T-helper 2 cell treated with Interferon-gamma antibody and Interleukin-4, amounts not matched to agents 5 μg/mL and 100 μg/mL, for 36 hours (primary cell): ENCODE measurements at places on chromosomes 12 and 14.
A peak's percentile ranks its signal among the peaks of the same experiment; 100 is the strongest.

DNA sequence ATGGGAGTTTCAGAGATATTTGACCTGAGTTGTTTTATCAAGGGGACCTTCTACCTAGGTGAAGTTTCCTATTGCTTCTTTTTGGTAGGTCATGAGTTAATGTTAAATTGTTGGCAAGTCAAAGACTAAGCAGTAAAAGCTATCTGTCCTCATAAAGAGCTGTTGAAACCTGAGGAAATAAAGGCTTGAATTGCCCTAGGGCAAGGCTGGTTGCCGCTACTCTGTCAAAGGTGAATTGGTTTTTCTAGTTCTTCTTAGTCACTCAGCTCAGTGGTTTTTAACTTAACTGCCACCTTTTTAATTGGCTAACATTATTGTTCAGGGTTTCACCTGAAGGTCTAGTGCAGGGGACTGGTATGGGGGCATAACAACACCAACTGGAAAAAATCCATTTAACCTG lies 441.6 kb upstream of the FBXO33 start:
- H3K4me3 ChIP-seq = no peak overlapping the region
- no peaks in the 10 kb centered on the region for H3K4me1 ChIP-seq
- H3K27me3 ChIP-seq = no peaks in the 10 kb centered on the region
- H3K36me3 ChIP-seq = no peaks in the 10 kb centered on the region

DNA sequence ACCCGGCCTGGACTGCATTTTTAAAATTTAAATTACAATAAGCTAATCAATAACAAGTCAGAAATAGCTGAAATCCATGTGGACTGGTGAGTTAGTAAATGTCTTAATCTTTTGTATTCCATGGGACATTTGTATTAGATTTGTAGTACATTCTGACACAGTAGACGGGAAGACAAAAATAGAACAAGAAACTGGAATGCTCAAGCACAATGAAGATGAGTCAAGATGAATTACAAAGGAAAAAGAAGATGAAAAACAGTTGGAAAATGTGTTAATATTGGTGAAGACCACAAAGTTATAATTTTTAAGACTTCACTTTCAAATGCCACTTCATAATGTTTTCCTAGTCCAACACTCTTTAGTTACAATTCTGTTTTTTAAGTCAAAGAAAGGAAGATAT lies 97.8 kb upstream of the FERMT2 start:
- peaks cover 45% of the 10 kb centered on the region for H3K36me3 ChIP-seq
- H3K27me3 ChIP-seq = no peaks in the 10 kb centered on the region
- H3K27ac ChIP-seq = no peak overlapping the region
- H3K4me1 ChIP-seq = no peaks in the 10 kb centered on the region

DNA sequence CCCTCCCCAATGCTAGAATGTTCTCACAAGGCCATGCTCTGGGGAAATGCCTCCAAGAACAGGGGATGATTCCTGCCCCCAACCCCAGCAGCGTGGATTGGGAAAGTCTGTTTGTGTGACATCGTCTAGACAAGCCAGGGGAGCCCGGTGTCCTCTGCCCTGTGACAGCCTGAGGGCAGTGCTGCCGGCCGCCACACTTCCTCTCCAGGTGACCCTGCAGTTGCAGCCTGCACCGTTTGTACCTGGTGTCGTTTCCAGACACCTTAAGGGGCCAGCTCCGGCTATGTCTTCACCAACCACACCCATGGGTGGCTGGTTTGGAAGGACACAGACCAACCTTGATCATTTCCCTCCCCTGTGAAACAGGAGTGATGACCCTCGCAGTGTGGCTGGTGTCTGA lies 372.6 kb downstream of the BCL11B start:
- H3K4me1 ChIP-seq = no peaks in the 10 kb centered on the region
- no peaks in the 10 kb centered on the region for H3K36me3 ChIP-seq
- DNase-seq = no peak
- peaks cover 2% of the 10 kb centered on the region for H3K27me3 ChIP-seq

DNA sequence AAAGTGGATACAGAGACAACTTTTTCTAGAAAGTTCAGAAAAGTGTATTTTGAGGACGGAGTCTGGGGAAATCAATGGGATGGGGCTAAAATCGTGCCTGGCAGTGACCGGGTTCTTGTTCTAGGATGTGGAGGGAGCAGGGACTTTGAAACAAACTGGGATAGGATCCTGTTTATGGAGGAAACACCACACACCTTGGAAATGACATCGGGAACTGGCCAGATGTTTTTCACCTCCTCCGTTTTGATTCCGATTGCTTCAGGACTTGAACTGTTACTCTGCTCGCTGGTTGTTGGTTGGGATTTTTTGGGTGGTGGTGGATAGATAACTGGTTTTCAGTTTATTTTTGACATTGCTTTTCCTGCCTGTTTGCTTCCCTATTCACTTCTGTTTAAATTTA lies 506 bp downstream of the EMP1 start:
- H3K4me1 ChIP-seq = peaks cover 25% of the 10 kb centered on the region
- H3K36me3 ChIP-seq = no peaks in the 10 kb centered on the region
- peak overlapping the region; percentile 79 for H3K27ac ChIP-seq
- H3K27me3 ChIP-seq = peaks cover 43% of the 10 kb centered on the region
- H3K4me3 ChIP-seq = peak overlapping the region; percentile 86
- no peak for DNase-seq

DNA sequence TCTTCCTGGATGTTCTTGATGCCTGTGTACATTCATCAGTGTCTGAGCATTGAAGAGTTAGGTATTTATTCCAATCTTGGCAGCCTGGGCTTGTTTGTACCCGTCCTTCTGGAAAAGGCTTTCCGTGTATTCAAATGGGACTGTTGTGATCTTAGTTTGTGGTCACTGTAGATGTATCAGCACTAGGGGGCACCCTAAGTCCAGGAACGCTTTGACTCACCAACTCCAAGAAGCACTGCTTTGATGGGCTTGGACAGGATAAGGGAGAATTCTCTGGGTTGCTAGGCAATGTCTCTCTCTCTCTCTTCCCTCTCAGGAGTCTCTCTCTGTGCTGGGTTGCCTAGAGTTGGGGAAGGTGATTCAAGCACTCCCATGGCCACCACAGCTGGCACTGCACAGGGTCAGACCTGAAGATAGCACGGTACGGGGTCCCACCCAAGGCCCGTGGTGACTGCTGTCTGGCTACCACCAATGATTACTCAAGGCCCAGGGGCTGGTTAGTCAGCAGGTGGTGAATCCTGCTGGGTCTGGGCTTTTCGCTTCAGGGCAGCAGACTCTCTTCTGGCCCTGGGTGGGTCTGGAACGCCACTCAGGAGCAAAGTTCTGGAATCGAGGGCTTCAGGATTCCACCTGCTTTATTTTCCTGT lies 211.1 kb upstream of the RGS6 start:
- H3K27me3 ChIP-seq = no peaks in the 10 kb centered on the region
- no peak overlapping the region for H3K27ac ChIP-seq
- DNase-seq = no peak
- H3K4me3 ChIP-seq = no peak overlapping the region
- H3K4me1 ChIP-seq = peaks cover 9% of the 10 kb centered on the region
